ENCODE measurements at places on chromosomes 4 and X.

- no peak for DNase-seq
Measured at GRCh38 chr4:177380730-177381287, 61.4 kb downstream of the AGA start.

DNA sequence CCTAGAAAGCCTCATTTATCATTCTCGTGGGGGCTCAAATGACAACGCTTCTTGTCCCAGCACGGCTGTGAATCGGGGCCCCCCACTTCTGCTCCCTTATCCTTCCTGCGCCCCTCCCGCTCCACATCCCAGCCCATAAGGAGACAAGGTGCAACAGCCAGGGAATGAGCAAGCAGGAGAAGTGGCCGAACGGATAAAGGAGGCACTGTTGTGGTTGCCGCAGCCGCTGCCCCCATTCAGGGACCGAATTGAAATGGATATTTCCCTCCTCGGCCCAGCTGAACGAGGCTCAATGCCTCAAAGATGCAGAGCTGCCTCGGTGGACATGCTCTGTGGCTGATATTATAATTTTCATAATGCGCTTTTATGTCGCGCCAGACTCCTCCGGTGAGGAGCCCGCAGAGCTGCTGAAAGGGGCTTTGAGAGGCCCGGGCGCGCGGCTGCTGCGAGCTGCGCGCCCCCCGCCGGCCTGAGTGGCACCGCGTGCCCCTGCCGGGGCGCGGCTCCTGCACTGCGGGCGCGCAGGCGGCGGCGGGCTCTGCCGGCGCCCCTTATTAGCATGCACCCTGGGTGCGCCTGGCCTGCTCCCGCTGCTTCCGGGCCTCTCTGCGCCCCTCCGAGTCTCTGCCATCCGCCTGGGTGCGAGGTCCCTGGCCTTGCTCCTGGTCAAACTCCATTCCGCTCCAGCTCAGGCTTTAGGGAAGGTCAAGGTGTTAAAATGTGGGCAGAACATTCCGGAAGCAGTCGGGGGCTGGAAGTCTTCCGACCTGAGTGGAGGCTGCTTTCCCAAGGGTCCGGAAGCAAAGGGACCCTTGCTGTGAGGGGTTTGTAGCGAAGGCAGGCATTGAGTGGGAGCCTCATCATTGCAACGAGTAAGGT lies 68.2 kb upstream of the TMEM33 start:
- DNase-seq, result no peak

DNA sequence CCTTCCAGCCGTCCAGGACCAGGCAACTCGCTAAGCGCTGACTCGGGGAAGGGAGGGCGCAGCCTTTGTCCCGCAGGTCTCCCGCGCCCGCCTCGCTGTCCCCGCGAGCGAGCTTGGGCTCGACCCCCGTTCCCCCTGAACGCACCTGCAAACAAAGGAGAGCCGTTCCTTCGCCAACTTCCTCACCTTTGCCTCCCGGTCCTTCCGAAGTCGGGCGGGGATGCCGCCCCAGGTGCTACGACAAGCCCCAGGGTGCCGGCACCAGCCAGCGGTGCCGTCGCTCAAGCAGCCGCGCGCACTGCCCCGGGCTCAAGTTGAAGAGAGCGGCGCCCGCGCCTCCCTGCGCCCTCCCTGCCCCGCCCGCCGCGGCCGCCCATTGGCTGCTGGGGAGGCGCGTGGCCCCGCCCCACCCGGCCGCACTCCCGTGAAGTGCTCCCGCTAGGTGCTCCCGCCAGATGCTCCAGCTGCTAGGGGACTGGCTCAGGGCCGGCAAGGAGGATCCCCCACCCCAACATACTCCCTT lies 107.1 kb downstream of the NSUN7 start:
- DNase-seq, result peak; percentile 77

DNA sequence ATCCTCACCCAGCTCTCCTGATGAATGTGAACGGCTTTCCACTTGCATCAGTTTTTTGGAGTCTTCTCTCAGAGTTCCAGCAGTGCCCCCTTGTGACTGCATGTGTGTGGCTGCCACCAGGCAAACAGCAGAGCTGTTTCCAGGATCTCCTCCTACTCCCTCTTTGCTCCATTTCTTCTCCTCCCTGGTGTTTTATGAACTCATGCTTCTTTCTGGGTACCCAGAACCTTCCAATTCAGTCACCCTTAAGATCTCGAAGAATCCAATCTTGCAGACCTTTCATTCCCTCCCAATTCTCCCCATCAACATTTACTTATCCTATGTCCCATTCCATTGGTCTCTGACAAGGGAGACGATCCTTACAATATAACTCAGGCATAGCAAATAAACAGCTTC lies 6.8 kb upstream of the TCEANC start:
- DNase-seq, result no peak
